Stimulated activated memory B cell treated with anti-CD40 and anti-IgM and Interleukin-4, amounts not matched to agents 10 μg/mL and 1 μg/mL and 100 μg/mL, for 72 hours (primary cell): ENCODE measurements at places on chromosomes 3 and 15.
A peak's percentile ranks its signal among the peaks of the same experiment; 100 is the strongest.

- ATAC-seq, result no peak
These were observed 48.3 kb downstream of the NPTN start for GRCh38 chr15:73584699-73585420.

GRCh38 chr15:97692301-97693015 lies 268.0 kb upstream of the ARRDC4 start:
- ATAC-seq, result no peak

DNA sequence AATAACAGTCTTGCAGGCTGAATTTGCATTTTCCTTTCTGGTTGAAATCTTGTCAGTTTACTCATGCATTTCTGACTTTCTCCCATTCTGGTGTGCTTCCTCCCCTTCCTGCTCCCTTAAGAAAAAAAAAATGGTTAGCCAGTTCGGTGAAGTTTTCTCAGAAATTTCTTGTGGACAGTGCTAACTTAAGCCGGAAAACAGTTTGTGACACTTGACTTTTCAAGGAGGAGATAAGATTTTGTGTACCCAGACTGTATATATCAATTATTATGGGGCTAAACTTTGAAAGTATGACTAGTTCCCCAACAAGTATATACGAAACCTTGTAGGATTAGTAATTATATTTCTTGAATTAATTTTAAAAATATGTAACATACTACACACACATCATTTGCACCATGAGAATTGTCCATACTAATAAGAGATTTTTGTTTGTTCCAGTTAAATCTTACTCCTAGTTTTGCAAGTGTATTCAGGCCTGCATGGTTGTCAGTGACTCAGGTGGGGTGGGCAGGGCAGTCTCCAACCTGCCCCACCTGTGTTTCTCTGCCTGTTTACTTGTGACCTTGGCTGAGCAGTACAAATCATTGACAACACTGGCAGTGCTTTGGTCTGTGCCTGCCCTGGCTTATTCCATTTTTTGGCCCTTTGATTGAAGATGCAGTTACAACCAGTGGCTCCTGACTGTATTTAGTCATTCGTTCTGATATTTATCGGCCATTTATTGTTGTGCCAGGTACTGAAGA lies 19.1 kb downstream of the UBE2E1 start:
- no peak for ATAC-seq

- no peak for ATAC-seq
These were observed 7.4 kb downstream of the MKRN3 start for GRCh38 chr15:23572844-23573243.

- ATAC-seq, result no peak
These were observed 131.3 kb downstream of the TJP1 start for GRCh38 chr15:29690765-29691475.

DNA sequence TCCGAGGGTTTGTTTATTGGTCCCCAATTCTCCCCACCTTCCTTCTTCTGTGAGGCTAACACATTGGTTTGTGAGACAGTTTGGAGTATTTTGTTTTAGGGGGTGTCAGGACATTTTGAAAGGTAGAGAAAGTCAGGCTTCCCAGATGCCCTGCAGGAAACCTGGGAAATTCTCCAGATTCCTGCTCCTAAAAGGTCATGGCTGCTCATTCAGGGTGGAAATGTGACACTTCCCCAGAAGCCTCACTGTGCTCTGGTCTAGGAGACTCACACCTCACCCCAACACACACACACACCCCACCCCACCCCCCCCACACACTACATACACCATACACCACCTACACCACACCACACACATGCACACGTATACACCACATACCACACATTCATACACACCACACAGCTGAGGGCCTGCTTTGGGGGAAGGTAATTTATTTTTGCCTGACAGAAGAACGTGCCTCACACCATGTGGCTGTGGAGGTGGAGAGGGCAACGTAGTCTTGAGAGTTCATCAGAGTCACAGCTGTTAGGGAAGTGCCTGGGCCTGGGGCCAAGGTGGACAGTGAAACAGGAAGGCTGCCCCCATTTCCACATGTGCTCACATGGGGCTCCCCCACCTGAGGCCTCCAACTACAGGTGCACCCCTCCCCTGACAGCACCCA lies 40.4 kb upstream of the LIMD1 start:
- peak; percentile 40 for ATAC-seq

GRCh38 chr3:34212656-34213055 lies 414.2 kb downstream of the PDCD6IP start:
- no peak for ATAC-seq

- no peak for ATAC-seq
These were observed 63.7 kb downstream of the EDEM1 start for GRCh38 chr3:5251196-5251583.

GRCh38 chr3:70815817-70816216 lies 503.4 kb upstream of the MDFIC2 start:
- ATAC-seq, result no peak

DNA sequence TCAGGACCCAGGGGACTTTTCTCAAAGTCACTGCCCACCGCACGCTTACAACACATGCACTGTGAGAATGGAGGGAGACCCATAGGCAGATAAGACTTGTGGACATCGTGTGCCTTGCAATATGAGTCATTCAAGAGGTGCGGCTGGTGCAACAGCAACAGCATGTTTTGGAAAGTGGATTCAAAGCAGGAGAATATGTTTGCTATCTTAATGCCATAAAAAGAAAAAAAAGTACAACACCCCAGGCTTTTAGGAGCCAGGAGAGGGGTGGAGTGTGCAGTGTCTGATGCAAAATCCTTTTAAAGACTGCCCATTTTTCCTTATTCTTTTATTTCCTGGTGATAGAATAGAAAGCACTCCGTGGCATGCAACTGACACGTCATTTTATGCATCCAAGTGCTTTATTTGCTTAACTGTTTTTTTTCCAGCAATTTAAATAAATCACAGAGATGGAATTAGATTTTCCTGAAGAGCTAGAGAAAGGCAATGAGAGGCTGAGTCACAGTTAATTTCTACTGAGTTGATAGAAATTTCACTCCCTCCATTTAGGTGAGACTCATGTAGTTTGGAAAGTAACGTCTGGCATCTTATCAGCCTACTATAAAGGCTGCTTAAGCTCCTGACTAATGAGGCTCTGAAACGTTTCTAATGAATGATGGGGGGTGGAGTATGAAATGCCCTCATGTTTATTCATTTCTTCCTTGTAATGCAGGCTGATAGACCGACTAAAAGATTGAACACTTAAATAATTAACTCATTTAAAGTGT lies 96.4 kb downstream of the NSUN3 start:
- no peak for ATAC-seq

DNA sequence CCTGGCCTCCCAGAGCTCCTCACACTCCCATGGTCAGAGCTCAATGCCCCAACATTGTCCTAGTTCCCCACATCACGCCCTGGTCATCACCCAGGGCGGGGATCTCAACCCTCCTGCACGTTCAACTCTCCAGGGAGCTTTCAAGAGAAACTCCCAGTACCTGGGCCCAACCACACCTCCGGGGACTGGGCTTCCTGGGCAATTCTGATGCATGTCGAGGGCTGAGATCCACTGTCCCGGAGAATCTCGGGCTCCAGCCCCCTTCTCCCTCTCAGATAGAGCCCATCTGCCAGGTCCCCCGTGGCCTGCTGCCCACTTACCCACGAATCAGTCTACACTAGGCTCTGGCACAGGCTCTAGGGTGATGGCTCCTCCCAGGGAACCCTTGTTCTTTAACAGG lies 39.2 kb downstream of the UMPS start:
- no peak for ATAC-seq

- no peak for ATAC-seq
These were observed 19.9 kb downstream of the CLDN1 start for GRCh38 chr3:190302212-190302867.

DNA sequence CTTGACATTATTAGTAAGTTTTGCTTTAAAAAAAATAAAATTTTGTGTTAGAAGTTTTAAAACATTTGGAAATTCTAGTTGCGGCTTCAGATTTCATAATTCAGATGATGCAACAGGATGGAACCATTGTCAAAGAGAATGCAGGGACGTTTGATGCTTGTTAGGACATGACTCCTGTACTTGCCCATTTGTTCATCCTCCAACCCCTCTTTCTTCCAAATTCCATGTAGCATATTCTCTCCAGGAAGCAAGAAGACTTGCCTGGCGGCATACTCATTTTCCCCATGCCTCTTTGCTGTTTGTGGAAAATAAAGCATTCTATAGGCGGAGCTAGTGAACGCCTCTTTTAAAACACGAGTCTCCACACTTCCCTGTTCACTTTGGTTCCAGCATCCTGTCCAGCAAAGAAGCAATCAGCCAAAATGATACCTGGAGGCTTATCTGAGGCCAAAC lies at the start of gene CSTA:
CSTA (plus strand) TSS at position 378 of the 453 bp plus-strand sequence; CDS start at position 423, 45 bp downstream.
- ATAC-seq, result no peak

DNA sequence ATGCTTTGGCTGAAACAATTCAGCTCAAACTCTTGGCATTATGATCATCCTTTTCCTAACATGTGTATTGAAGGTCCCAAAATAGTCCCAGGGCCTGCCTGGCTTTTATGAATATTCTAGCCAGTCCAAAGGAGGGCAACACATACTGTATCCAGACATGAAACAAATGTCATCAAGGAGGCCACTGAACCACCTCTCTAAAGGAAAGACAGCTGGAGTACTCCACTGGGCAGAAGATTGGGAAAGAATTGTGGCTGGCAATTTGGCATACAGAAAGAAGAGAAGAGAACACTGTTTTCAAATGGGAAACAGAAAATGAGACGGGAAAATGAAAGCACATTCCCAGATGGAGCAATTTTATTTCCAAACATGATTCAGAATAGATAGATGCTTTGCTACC lies 80.6 kb downstream of the NCEH1 start:
- no peak for ATAC-seq

DNA sequence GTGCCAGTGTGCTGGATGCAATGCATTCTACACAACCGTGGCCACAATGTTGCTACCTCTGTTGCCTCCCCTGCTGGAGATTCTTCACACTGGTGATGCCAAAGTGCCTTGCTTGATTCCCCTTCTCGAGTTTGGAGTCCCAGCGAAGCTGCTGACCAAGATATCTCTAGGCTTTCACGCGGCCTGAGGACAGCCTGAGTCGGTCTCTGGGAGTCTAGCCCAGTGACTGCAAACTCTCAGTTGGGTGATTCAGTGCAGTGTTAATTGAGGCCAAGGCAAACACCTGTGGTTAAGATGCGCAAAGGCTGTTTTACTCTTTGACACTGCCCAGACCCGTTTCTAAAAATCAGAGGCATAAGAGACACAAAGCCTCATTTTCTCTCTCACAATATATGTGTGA lies 434.4 kb downstream of the NR2F2 start:
- no peak for ATAC-seq

- no peak for ATAC-seq
These were observed 384.6 kb upstream of the ALCAM start for GRCh38 chr3:104982130-104982529.

GRCh38 chr15:48176957-48177356 lies 1.1 kb downstream of the MYEF2 start:
- ATAC-seq, result no peak

GRCh38 chr3:170751083-170751898 lies 118.7 kb downstream of the RPL22L1 start:
- ATAC-seq, result no peak

DNA sequence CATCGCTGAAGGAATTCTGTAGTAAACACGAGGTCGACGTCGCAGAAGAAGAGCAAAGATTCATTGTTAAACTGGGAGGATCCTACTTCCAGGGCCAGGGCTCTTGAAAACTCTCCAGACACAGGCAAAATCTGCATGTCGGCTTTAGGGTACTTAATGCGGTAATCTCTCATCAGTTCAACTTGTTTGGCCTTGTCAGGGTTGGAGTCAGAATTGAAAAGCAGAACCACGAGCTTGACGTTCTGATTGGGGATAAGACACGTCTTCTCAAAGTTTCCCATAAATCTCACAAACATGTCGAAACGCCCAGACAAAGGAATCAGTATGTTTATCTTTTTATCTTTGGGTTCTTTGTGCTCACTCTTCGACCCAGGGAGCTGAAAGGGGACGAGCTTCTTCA lies 74.0 kb downstream of the CHSY1 start:
- no peak for ATAC-seq

DNA sequence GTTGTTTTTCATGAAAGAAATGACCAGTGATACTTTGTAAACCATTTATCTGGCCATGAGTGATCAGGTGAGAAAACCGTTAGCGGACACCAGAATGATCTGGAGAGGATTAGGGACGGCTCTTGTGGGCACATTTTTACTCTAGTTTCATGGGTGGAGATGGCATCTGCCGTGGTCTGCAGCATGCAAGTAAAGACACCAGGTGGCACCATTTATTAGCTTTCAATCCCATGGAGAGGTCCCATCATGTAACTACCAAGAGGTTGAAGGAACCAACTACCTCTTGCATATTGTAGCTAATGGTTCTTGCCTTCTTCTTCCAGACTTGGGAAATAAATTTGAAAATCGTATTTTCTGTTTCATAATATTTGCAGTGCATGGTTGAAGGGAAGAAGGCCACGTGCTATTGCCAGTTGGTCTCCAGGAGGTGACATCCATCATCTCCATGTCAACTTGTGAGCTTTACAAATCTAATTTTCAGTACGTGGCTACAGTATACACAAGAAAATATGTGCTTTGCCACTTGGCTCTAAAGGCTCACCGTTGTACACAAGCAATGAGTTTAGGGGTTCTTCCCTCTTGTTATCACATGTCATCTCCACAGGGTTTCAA lies 1.5 kb upstream of the MAPKBP1 start:
- ATAC-seq, result no peak

DNA sequence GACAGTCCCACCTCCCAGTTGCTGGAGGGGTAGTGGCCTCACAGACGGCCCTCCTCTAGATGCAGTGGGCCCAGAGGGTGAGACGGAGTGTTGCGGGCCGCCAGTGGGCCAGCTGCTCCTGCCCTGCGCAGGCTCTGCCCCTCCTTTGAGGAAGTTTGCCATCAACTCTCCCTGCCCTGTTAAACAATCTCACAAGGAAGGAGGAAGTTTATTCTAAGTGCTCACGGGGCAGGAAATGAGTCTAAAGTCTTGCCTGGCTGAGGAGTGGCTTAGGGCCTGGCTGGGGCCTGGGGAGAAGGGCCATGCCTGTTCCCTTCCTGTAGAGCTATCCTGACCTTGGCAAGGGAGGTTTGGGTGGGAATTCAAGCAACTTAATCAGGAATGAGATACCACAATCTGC lies at the start of gene FAM3D:
FAM3D (minus strand) TSS at position 92 of the 400 bp plus-strand sequence. CDS start 11,211 bp downstream, outside the sequence.
- no peak for ATAC-seq

- no peak for ATAC-seq
These were observed 41.7 kb upstream of the IGF2BP2 start for GRCh38 chr3:185866555-185866954.

DNA sequence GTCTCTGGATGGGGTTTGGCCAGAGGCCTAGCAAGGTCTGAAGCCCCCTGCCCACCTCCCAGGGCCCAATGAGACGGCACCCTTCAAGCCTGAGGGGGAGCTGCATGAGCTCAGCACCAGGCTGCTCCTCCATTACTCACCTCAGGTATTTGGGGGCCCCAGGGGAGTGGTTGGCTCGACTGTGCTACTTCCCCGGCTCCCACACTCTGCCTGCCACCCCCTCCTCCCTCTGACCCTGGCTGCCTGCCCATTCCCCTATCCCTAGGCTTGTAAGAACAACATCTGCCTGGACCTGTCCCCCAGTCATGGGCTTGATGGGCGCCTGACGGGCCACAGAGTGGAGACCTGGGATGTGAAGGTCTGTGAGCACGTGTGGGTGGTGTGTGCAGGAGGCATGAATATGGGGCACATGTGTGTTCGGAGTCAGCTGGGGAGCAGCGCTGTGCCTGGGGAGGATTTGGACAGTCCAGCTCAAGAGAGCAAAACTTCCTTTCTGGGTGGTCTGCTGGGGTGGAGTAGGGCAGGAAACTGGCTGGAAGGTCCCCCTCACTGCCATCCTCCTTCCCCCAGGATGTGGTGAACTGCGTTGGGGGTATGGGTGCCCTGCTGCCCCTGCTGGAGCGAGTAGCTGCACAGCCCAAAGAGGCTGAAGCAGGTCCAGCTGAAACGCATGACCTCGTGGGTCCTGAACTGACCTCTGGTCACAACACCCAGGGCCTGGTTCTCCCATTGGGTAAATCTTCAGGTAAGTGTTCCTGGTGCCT lies 17.4 kb downstream of the NBEAL2 start:
- ATAC-seq, result no peak

GRCh38 chr3:9778143-9779074 lies 8.7 kb upstream of the CAMK1 start:
- peak; percentile 55 for ATAC-seq
